NCI-H1694 treated with DMSO at 0.1 percent for 48 hours (cell line): ENCODE measurements at places on chromosomes 2 and 18.

GRCh38 chr2:237492137-237492890, 5.3 kb downstream of the MLPH start:
- DNase-seq, result no peak

GRCh38 chr2:88832311-88832991, 141.0 kb downstream of the RPIA start:
- no peak for DNase-seq

- no peak for DNase-seq
Measured at GRCh38 chr2:70671092-70671675, 96.8 kb downstream of the ADD2 start.

GRCh38 chr18:45337477-45337876, 277.8 kb upstream of the SLC14A2 start:
- no peak for DNase-seq

GRCh38 chr2:234496835-234497593, at the start of gene ARL4C:
TSS of gene ARL4C (minus strand) at chr2:234497081. CDS start at chr2:234496586, 495 bp downstream.
- DNase-seq, result no peak

- DNase-seq, result no peak
Measured at GRCh38 chr2:235770909-235771820, 277.3 kb downstream of the AGAP1 start.

GRCh38 chr2:127541809-127542208, 6.3 kb downstream of the MYO7B start:
- no peak for DNase-seq

DNA sequence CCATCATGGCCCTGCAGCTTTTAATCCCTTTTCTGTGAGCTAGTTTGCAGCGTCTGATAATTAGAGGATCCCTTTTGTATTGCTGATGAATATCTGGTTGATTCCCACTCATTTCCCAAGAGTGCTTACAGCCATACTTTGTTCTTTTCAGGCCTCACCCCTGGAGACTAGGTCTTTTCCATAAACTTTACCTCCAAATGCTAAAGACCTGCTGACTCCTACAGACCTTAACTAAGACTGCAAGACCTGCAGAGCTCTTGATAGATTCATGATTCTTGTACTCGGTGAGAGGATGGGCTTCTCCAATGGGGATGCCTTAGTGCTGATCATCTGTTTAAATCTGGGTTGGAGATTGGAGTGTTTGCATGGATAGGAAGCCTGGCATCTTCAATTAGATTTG, 33.1 kb upstream of the DYNAP start:
- no peak for DNase-seq

DNA sequence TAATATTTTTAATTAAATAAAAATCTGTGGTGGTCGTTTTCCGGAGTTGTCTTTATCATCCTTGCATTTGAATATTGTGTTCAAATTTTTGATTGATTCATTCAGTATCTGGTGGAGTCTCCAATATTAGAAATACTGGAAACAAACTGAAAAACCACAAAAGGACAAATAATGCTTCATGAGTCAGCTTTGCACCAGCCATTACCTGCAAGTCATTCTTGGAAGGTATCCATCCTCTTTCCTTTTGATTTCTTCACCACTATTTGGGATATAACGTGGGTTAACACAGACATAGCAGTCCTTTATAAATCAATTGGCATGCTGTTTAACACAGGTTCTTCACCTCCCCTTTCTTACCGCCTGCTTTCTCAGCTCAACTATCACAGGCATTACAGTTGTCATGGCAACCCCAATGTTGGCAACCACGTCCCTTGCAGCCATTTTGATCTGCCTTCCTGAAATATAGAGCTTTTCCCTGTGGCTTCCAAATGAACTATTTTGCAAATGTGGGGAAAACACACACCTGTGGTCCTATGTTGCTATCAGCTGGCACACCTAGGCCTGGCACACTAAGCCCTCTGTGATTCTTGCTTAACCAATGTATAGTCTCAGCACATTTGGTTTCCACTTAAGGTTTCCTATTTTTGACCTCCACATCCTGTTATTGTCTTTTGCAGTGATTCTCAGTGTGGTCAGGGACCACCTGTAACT, 6.5 kb downstream of the CTLA4 start:
- no peak for DNase-seq

GRCh38 chr18:59674186-59674902, 22.9 kb downstream of the CCBE1 start:
- DNase-seq, result no peak

GRCh38 chr2:45000341-45000901, 8.8 kb downstream of the SIX2 start:
- DNase-seq, result no peak

DNA sequence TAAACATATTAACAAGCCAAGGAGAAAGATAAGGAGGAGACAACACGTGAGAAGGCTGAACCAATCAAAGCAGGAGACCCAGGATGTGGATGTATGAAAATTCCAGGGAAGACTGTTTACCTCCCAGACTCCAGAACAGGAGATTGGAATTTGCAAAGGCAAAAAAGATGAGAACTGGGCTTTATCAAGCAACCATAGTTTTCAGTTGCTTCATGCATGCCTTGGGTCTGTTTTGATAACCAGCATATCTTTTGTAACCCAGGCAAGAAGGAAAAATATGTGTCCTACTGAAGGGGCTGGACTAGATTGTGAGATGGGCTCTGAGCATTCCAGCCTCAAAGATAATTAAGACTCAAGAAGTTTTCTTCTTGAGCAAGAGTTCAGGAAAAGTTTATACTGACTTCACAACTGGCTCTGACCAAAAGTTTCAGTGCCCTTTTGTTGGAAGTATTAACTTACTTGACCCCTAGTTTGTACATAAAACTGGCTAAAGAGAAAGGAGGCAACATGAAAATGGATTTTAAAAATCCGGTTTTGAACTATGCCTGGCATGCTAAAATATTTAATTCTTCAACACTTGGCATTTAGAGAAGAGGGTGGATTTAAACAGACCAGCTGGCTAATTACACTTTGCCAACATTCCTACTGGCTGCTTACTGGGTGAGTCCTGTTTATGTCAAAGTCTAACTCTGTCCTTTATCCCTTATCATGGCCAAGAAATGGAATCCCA, 79.3 kb upstream of the CD28 start:
- no peak for DNase-seq

DNA sequence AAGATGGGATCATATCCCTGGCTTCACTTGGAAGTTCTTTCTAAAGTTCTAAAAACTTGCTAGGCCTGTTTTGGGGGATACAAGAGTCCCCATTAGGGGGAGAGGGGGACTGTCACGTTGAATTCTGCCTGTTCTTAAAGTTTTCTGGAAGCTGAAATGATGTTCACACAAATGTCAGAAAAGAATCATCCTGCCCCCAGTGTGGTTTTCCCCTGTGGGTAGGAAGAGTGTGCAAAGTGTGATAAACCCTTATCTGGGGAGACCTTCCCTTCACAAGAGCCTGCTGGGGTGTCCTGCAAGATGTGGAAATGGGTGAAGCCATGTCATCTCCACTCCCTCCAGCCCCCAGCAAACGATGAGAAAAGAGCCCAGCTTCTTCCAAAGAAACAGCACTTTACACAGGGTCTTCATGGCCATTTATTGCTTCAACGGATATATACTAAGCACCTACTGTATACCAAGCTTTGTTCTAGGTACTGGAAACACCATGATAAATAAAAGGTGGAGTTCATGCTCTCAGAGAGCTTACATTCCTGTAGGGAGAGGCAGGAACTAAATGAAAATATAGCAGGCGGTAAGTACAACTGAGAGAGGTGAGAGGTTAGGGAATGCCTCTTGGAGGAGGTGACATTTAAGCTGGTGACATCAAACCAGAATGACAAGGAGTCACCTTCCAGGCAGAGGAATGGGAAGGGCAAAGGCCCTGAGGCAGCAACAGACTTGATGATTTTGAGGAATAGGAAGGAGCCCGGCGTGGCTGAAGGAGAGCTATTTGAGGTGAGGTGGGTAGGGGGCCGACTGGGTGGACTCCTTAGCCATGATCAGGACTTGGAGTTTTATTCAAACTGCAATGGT, 1.6 kb downstream of the MFSD2B start:
- DNase-seq, result no peak

DNA sequence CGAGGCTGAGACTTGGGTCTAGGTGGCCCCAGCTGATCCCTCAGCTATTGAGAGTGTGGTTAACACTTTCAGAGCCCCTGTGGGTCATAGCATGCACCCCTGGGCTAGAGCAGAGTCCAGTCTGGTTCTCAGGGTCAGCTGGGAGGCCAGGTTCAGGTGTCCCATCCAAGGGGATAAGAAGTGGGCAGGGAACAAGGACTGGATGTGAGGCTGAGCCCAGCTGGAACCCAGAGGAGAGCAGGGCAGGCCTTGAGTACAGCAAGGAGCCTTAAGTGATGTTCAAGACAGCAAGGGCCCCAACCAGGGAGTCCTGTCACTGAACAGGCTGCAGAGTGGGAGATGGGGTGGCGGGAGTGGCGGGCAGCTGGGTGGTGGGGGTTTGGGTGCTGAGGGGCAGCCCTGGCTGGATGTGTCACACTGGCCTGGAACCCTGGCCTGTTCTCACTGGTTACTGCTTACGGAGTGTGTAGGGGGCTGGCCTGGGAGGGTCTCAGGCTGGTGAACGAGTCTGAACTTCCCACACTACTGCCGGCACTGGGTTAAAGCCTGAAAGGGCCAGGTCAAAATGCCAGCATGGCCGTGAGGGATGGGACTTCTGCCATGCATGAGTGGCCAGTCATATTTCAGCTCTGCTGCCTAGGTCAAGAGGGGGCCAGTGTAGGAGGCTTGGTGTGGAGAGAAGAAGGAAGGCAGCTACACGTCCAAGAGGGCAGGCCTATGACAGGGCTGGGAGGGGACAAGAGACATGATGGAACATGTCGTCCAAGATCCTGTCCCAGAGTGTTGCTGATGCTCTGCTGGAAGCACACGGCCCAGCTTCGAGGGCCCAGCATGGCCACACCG, 13.6 kb downstream of the TMEM185B start:
- no peak for DNase-seq

DNA sequence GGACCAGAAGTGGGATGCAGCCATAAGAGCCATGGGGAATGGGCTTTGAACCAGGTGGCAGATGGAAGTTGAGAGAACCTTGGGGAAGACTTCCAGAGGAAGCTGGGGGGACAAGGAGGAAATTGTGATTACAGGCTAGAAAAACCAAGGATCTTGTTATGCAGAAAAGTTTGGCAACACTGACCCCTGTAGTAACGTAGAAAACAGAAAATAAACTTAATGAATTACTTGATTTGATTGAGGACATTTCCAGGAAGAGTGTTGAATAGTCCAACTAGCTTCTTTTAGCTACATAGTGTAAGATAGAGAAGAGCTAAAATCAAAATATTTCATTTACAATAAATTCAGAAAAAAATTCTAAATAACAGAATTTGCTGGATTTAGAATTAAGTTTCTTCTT, 91.9 kb upstream of the GPC1 start:
- no peak for DNase-seq

- peak; percentile 86 for DNase-seq
Measured at GRCh38 chr2:86414996-86415395, 26.2 kb upstream of the KDM3A start.

- DNase-seq, result no peak
Measured at GRCh38 chr2:170739507-170740046, 24.4 kb downstream of the SP5 start.

- no peak for DNase-seq
Measured at GRCh38 chr2:76895469-76895868, 626.7 kb downstream of the LRRTM4 start.

DNA sequence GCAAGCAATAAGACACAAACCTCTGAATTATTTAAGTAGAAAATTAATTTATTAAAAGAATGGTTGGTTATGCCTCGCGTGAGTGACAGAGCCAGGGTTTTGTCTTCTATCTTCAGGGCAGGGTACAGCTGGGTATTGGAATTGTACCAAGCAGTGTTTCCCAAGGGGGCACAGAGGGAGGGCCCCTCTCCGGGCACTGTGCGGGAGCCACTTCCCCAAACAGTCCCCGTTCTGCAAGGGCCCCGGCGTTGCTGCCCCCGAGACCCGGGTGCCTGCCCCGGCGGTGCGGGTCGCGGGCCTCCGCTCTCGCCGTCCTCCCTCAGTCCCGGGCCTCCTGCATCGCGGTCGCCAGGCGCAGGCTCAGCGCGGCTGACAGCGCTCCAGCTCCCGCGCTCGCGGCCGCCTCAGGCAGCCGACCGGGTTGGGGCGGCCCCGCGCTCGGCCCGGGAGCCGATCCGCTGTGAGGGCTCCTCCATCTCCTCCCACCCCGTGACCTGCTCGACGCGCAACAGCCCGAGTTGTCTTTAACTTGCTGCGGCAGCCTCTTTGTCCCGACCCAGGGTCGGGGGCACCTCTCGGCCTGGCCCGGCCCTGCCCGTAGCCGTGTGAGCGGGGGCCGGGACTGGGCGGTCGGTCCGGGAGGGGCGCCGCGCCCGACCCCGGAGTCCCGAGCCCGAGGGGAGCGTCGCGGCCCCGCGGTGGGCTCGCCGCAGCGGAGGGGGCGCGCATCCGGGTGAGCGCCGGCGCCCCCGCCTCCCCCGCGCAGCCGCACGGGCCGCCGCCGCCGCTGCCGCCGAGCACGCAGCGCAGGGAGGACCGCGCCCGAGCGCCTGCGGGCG, 620 bp upstream of the GALNT1 start:
- peak; percentile 27 for DNase-seq

DNA sequence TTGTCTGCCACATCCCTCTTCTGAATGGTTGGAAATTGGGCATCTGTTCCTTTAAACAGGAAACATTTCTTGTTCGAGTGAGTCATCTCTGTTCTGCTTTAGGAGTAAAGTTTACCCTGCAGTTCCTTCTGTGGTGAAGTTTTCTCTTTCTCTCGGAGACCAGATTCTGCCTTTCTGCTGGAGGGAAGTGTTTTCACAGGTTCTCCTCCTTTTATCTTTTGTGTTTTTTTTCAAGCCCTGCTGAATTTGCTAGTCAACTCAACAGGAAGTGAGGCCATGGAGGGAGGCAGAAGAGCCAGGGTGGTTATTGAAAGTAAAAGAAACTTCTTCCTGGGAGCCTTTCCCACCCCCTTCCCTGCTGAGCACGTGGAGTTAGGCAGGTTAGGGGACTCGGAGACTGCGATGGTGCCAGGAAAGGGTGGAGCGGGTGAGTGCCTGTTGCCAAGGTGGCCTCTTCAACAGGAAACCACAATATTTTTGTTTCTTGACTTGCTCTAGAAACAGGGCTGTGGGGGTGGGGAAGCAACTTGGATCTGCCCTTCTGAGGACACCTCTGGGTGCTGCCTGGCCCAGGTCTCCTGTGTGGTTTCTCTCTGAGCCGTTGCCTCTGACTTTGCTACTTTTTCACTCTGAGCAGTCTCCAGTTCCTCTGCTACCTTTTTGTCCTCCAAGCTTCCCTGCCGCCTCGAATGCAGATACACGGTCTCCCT, 2.2 kb upstream of the CASP8 start:
- DNase-seq, result no peak

DNA sequence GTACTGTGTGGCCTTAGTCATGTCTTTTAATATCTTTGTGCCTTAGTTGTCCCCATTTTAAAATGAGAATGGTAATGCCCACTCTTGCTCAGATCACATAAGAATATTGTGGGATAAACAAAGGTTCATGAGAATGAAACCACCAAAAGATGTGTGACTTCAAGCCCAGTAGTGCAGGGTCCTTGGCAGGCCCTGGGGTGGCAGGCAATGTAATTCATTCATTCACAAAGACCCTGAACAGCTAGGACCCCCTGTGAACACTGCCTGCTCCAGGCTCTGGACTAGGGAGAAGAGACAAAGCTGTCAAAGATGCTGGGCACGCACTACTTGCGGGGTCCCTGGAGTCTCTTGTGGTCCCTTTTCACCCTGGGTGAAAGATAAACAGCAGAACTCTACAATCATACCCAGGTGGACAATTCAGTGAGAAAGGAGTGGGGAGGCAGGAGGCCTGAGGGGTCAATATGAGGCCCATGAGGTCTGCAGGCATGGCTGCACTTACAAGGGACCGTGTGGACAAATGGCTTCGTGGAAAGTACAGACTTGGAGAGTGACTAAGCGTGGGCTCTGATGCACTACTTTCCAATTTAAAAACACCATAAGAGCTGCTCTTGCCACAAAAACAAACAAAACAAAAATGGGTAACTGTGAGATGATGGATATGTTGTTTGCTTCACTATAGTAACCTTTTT, 136.1 kb downstream of the SMAD7 start:
- no peak for DNase-seq
